ENCODE measurements at places on chromosomes 12 and 14.

- no peak for DNase-seq
Measured at GRCh38 chr12:47281667-47282171, 202.0 kb upstream of the AMIGO2 start.

DNA sequence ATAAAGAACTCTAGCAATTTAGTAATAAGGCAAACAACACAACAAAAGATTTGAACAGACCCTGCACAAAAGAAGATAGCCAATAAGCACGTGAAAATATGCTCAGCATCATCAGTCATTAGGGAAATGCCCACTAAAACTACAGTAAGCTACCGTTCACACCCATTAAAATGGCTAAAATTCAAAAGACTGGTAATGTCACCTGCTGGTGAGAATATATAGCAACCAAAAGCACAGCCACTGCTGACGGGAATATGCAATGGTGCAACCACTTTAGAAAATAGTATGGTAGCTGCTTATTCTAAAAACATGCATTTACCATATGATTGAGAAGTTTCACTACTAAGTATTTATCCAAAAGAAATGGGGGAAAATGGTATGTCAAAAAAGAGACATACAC, 74.9 kb downstream of the DPF3 start:
- DNase-seq: no peak

DNA sequence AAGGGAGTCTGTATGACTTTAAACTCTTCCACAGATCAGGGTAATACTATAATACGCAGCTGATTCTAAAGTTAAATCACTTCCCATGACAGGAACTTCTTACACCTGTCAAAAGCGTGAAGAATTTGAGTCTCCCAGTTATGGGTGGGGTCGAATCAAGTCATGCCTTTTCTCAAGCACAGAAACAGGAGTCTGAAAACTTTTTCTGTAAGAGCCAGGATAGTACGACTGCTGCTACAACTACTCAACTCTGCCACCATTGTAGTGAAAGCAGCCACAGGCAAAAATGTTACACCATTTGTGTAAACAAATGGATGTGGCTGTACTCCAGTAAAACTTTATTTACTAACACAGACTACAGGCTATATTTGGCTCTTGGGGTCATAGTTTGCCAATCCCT, 90.3 kb downstream of the DUSP6 start:
- DNase-seq: no peak

DNA sequence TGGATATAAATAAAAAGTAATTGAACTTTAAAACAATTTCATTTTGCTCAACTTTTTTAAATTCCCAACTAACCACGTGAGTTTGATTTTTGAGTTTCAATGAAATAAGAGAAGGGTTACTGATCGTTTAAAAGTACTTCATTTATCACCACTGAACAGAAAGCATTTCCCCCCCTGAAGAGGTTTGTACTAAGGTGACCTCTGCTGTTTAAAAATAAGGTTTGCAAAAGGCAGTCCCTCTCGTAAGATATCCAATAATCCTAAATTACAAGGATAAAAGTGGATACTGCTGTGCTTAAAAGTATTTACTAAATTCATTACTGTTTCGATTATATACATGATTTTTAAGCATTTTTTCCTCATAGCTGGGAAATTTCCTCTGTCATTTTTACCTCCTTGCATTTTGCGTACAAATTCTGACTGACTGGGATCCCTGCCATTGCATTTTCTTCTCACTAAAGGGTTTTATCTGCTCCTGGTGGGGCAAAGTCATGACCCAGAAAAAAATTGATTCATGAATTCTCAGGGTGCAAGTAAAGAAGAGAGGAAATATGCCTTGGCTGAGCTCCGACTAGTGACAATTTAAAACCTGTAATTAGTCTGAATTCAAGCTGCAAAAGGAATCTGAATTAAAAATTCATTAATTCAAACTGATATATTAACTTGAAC, 463.8 kb downstream of the PRKD1 start:
- DNase-seq: no peak

DNA sequence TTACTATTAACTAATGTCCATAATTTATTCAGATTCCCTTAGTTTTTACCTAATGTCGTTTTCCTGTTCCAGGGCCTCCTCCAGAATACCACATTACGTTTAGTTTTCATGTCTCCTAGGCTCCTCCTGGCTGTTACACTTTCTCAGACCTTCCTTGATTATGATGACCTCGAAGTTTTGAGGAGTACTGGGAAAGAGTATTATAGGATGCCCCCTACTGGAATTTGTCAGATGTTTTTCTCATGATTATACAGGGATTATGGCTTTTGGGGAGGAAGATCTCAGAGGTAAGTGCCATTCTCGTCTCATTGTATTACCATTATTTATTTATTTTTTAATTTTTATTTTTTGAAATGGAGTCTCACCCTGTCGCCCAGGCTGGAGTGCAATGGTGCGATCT, 17.7 kb upstream of the C1S start:
- peak; percentile 73 for DNase-seq

GRCh38 chr14:67127174-67127573, 62.1 kb upstream of the GARIN2 start:
- no peak for DNase-seq

DNA sequence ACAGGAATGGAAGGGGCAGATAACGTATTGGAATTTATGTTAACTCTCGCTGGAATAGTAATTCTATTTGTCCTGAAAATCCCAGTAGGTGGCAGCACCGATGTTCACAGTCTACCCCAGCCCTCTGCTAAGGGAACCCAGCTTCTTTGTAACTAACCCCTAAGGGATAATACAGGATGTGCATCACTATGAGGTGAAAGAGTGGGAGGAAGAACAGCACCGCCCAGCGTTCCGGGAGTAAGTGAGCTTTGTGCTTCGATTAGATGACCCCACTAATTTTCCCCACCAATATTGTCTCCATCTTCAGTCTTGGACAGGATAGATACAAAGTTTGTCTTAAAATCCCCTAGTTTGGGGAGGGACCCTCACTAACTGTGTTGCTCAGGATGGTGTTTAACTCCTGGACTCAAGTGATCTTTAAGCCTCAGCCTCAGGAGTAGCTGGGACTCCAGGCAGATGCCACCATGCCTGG, 2.7 kb downstream of the SLC2A3 start:
- peak; percentile 94 for DNase-seq

- no peak for DNase-seq
Measured at GRCh38 chr12:90618586-90618985, 336.4 kb downstream of the CCER1 start.

DNA sequence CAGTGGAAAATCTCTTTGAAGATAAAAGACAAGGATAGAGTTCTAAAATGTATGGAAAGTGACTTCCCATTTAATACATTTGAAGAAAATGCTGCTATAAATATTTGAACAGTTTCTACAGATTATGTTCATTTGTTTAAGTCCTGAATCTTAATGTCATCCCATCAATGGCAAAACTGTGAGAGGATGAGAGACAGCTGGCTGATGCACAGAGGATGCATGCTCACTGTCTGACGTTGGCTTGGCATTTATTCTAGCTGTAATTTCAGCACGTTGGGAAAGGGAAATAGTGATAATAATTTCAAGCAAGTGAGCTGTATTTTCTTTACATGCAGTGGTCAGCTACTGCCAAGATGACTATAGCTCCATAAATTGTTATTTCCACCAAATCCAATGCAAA, 40.5 kb downstream of the PPFIA2 start:
- DNase-seq: peak; percentile 18

DNA sequence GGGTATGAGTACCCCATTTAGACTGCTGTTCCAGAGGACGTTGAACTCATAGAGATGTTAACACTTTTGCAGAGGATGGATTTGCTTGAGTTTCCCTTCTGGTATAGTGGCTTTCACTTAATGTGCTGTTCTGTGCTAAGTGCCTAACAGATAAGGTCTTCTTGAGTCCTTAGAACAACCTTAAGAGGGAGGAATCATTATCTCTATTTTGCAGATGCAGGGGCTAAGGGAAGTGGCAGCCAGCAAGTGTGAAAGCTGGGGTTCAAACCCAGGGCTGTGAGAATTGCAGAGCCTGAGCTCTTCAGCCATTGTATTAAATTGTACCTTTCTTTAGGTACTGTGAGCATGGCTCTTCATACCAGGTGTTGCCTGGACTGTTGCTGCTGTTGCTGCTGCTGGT, 122.1 kb upstream of the NRXN3 start:
- DNase-seq: no peak

DNA sequence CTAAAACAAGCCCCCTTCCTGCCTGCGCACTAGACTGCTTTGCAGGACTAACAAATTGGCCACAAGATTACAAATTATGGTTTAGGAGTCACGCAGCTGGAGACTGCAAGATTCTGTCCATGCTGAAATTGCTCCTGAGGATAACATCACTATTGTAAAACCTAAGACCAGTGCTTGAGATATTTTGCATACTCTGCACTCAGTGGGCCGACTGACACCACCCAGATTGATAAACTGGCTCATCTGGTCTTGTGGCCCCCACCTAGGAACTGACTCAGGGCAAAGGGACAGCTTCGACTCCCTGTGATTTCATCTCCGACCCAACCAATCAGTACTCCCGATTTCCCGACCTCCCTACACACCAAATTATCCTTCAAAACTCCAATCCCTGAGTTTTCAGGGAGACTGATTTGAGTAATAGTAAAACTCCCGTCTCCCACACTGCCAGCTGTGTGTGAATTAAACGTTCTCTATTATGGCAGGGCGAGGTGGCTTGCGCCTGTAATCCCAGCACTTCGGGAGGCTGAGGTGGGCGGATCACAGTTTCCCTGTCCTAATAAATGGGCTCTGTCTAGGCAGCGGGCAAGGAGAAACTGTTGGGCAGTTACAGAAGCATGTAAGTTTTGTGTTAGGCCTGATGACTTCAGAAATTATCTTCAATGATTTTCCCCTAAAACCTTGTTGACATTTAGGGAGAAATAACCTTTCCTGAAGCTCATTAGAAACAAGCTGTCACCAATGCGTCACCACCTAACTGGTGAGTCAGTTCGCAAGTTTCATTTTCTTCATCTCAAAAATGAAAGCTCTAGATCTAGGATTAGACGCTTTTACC, 5.3 kb upstream of the UBC start:
- DNase-seq: peak; percentile 56
